Activated CD8-positive, alpha-beta memory T cell treated with anti-CD3 and anti-CD28 coated beads, Interleukin-2, amount 50 U/mL, for 4 hours (primary cell): ENCODE measurements at places on chromosomes 1 and 21.

GRCh38 chr1:217139513-217139912 is 416.3 kb upstream of the ESRRG start:
- no peak for DNase-seq

GRCh38 chr1:65792669-65793358 is at the start of gene PDE4B:
Gene PDE4B (plus strand): TSS chr1:65792895.
- DNase-seq: no peak

DNA sequence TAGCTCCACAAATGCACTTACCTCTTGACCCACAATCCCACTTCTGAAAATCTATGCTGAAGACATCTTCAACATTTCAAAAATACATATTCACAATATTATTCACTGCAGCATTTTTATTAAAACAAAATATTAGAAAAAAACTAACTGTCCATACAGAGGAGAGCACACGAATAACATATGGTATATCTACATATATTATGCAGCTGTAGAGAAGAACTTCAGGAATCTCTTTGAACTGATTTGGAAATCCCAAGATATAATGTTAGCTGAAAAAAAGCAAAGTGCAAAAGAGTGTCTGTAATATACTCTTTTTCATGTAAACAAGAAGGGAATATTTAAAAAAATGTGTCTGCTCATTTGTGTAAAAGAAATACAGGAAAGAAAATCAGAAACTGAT is 11.5 kb downstream of the IPO9 start:
- no peak for DNase-seq

DNA sequence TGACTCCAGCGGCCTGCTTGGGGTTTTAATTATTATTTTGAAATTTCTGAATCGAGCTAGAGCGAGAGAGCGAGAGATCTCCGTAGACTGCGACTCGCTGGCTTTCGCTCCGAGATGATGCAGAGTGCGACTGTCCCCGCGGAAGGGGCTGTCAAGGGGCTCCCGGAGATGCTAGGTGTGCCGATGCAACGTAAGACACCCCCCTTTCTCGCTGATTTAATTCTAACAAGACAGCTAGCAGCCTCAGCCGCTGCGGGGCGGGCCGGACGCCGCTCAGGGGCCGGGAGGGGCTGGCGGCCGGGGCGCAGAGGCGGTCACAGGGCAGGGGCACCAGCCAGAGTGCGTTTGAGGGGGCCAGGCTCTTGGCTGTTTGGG is 339 bp downstream of the LHX4 start:
- no peak for DNase-seq

- DNase-seq: no peak
Observed at GRCh38 chr1:185973645-185974044, 239.5 kb downstream of the HMCN1 start.
